T-helper 2 cell (primary cell): ENCODE measurements at places on chromosomes 4 and X.

GRCh38 chr4:38455092-38455862, 208.7 kb upstream of the KLF3 start:
- no peak for DNase-seq

GRCh38 chrX:42837101-42837726, 59.3 kb upstream of the PPP1R2C start:
- DNase-seq, result no peak

DNA sequence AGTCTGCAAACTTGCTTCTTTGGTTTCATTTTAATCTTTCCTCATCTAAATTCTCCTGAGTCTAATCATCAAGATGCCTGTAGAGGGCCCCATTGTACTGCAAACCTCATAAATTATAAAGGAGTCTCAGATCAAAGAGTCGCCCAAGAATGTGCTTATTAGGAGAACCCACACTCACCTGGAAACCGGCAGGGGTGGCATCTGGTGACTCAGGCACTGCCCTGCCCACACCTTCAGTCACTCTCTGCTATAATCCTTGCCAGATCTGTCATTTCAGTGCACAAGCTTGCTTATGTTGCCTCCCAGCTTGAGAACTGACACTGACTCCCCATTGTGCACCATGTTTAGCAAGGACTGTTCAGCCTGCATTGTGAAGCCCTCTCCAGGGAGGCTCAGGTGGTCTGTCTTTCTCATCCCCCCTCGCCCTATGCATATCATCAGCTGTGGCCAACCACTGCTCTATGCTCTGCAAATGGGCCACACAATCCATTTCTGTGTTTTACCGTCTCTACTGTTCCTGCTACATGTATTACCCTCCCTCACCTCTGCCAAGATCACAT, 12.4 kb downstream of the EPGN start:
- DNase-seq, result no peak

- no peak for DNase-seq
These were observed 1.1 kb downstream of the MSL3 start for GRCh38 chrX:11759172-11759460.

DNA sequence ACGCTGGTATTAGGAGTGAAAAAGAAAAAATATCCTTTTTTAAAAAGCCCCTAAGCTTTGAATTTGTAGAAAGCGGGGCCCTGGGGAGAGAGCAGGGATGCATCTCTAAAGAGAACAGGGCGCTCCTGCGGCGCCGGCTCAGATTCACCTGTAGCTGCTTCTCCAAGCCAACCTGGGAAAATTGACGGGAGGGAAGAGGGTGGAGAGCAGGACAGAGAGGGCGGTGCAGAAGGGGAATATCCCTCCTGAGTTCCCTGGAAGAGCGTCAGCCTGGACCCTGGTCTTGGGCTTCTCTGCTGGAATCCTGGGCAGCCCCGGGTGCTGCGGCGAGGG, 776 bp upstream of the SOWAHD start:
- no peak for DNase-seq

DNA sequence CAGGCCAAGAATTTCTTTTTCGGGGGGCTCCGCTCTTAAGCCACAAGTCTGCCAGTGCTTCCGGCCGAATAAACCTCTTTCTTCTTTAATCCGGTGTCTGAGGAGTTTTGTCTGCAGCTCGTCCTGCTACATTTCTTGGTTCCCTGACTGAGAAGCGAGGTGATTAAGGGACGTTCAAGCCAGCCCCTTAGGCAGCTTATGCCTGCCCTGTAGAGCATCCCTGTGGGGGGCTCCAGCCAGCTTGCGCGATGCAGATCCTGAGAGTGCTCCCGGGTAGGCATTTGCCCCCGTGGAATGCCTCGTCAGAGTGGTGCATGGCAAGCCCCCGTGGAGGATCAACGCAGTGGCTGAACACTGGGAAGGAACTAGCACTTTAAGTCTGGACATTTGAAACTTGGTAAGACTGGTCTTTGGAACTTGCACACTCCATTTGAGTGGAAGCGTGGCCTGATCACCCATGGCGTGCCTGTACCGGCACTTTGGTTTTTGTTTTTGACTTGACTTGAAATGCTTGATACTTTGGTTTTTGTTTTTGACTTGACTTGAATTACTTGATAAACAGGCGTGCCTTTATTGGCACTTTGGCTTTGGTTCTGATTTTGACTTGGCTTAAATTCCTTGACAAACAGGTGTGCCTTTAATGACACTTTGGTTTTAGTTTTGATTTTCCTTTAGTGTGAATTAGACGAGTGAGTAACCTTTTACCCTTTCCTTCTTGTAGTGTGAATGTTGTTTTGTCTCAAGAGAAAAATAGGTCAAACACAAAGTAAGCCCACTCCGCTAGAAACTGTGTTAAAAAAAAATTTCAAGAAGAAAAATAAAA, 6.1 kb downstream of the ACOX3 start:
- no peak for DNase-seq

GRCh38 chr4:41475402-41475801, 62.6 kb upstream of the LIMCH1 start:
- DNase-seq, result no peak

GRCh38 chr4:137968956-137969678, 273.0 kb downstream of the SLC7A11 start:
- no peak for DNase-seq

GRCh38 chr4:7651461-7651921, 216.8 kb upstream of the PSAPL1 start:
- DNase-seq, result no peak

DNA sequence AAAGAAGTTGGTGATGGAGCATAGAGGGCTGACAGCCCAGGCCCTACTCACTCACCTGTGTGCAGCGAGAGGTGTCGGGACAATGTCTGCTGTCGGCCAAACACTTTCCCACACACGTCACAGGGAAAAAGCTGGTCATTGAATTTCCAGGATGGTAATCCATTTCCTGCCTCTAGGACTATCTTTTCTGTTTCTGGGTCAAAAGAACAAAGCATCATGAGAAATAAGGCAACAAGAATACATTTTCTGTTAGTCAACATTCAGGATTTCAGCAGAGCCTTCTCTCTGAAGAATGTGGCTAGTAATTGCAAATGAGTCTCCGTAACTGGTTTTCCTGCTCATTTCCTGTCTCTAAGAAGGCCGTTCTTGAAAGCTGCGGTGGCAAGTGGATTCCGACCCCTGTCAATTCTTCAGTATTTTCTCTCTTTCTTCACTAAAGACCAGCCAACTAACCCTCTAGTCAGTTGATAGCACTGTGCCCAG, 99.4 kb downstream of the C4orf51 start:
- no peak for DNase-seq

DNA sequence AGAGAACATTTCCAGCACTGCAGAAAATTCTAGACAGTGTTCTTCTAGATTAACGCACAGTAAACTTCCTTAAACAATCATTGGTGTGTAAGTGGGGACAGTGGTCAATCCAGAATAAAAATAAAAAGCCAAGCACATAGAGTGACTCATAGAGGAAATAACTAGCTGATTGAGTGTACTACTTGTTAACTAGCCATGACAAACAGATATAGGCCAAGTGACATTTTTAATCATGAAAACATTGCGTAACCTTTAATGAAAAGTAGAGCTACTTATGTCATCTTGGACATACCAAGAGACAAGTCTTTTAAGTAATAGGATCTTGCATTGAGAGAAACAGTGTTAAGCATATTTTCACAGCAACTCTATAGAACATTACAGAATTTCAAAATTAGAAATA, 233.9 kb upstream of the MAB21L2 start:
- no peak for DNase-seq

GRCh38 chr4:187390646-187391045, 604.9 kb upstream of the ZFP42 start:
- no peak for DNase-seq

GRCh38 chr4:86640469-86640868, 46.4 kb downstream of the PTPN13 start:
- DNase-seq, result no peak

DNA sequence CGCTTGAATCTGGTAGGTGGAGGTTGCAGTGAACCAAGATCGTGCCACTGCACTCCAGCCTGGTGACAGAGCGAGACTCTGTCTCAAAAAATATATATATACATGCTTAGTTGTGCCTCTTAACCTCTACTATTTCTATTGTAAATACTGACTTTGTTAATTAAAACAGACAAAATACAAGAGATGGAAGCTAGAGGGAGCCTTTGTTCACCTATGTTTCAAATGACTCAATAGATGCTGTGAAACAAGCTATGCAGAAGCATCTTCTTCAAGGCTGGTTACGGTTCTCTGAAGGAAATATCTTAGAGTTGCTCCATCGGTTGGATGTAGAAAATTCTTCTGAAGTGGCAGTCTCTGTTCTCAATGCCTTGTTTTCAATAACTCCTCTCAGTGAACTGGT, 6.2 kb downstream of the NCAPG start:
- DNase-seq, result no peak

DNA sequence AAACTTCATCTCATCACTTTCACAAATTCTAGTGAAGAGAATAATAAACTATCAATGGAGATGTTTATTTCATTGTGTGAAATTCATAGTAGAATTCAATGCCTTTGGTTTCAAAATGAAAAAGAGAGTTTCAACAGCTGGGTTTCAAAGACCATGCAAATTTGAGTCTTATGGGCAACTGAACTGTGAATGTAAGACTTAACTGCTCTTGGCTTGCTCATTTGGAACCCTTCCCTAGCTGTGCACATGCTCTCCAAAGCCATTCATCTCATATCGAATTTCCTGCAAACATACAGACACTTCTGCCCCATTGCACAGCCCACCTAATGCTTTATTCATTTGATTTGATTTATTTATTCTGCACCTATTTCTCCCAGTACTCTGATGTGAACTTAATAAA, 154.5 kb downstream of the GRXCR1 start:
- no peak for DNase-seq

- no peak for DNase-seq
These were observed 734.1 kb downstream of the ADGRL3 start for GRCh38 chr4:61934198-61934597.

- DNase-seq, result no peak
These were observed 7.0 kb upstream of the DSPP start for GRCh38 chr4:87601361-87601760.

DNA sequence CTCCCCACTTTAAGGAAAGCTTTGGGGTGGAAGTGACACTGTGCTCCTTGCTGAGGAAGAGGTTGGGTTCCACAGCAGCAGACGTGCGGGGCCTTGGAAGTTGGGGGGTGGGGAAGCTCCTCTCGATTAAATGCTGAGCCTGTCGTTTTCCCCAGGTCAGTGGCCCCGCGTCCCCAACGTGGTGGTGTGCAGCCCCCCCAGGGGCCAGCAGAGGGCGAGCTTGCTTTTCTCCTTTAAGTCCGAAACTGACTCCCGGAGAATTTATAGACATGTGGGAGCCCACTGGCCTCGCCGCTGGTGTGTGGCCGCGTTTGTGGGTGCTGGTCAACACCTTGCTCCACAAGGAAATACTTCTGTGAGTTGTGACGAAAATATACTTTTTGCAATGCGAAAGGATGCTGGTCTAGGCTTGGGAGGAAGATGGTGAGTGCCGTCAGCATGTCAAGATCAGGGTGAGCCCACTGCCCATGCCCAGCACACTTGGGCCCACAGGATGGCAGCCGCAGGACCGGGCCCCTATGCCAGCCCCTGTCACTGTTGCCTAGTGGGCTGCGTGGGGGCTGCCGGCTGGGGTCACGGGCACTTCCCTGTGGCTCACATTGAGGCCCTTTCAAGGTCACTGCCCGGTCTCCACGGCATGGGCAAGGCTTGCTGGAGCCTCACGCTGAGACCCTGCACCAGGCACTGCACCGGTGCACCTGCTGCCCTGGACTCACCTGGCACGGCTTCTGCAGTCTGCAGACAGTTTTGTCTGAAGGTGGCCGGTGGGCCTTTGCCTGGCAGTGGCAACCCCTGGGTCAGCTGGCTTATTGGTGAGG, 9.4 kb downstream of the UVSSA start:
- DNase-seq, result peak; percentile 22

- DNase-seq, result no peak
These were observed 511.6 kb upstream of the PRKX start for GRCh38 chrX:4225086-4225485.

GRCh38 chr4:173507471-173508385, 22.3 kb downstream of the HAND2 start:
- no peak for DNase-seq

DNA sequence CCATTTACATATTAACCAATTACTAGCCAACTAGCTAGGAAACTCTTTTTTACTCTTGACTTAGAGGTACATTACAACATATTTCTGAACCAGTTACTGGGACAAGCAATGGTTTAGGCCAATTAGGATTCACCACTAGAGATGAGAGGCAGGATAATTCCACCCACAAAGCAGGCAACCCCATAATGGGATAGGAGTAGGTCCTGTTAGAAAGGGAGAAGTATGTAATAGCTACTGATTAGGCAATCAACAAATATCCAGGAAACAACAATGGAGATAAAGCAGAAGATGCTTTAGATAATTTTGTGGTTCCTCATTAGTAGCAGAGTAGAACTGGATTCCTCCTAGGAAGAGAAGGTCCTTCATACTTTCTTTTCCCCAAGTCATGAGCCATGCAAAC, 173.8 kb upstream of the GLRA2 start:
- DNase-seq, result no peak

- no peak for DNase-seq
These were observed 8.2 kb downstream of the ZNF518B start for GRCh38 chr4:10448991-10449390.

- DNase-seq, result no peak
These were observed 38.4 kb upstream of the PDLIM3 start for GRCh38 chr4:185573651-185574199.

GRCh38 chr4:139301821-139302611, at the start of gene NDUFC1:
Gene NDUFC1, minus strand, starts transcription at chr4:139302477. Its CDS starts 6,679 bp downstream, at chr4:139295798.
- peak; percentile 52 for DNase-seq

- no peak for DNase-seq
These were observed 89.4 kb downstream of the AFF1 start for GRCh38 chr4:87024201-87024600.

- DNase-seq, result no peak
These were observed 185.5 kb upstream of the PITX2 start for GRCh38 chr4:110808351-110808878.

DNA sequence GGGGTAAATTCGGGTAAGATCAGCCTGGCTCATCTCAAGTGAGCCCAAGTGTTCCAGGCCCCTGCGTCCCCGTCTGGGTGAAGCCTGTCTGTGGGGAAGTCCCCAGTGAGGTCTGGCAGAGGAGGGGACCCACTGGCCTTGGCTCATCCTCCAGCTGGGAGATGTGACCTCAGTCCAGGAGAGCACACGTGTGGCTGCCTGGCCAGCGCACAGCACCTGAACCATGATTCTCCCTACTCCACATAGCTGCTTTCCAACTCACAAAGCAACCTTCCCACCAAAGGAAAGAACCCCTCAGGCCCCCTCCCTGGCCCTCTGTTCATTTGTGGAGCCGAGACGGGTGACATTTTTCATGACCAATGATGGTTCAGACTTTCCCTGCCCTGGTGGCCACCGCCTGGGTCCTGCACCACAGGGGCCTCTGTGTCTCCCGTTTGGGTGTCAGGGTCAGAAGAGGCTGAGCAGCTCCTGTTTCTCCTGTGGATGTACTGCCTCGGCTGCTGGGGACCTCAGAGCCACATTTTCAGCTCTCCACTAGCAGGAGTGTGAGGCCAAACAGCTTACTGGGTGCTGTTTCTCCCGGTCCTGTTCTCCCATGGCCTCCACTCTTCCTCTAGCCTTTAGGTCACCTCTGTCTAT, 111.4 kb downstream of the CPZ start:
- DNase-seq, result no peak
